ENCODE measurements at places on chromosomes 5 and 9.

DNA sequence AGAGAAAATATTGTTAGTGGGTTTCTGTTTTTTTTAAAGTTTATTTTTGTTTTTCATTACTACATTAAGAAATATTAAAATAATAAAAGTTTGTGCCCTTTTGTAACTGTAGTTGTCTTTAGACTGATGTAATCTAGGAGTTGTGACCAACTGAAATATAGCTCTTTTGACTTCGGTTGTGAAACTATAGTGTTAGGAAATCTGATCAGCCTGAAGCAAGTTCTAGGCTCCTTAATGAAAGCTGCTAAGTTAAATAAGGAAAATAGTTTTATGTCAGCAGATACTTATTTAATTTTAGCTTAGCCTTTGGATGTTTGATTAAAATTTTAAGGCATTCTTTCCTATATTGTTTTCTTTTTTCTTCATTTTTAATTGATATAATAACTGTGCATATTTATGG is 14.2 kb downstream of the AP3S1 start:
- DNase-seq, result no peak

DNA sequence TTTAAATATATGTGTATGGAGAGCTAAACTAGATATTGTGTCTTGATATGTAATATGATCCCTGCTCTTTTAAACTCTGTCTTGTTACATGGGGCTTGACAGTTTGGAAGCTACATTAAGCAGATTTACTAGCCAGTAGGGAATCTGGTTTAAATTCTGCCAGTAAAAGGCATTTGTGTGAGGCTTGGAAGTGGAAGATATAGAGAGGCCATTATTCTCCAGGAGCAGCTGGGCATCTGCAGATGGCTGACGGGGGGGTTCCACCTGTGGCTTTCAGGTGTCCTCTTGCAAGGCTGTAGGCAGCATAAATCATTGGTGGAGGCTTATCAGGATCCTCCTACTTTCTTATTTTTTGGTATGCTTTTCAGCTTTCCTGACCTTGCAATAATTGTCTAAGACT is 179.1 kb upstream of the FBXL7 start:
- DNase-seq, result no peak

GRCh38 chr5:92801911-92802310 is 779.1 kb downstream of the NR2F1-AS1 start:
- DNase-seq, result no peak

DNA sequence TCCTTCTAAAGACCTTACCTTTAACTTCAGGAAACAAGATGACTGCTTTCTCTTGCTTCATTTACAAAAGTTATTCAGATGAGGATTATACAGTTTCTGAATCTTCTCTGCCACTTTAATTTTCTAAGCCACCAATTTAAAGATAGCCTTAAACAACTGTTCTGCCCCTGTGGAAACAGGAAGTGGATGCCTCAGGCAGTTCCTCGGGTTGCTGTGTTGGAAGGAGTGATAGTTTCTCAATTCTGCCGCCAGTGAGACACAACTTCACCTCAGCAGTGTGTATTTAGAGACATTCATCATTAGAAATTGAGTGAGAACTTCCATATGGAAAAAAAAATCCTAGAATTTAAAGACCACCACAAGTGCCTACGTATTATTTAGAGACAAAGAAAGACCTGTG is 475.1 kb upstream of the WWC1 start:
- DNase-seq, result no peak

GRCh38 chr5:114223866-114224265 is 138.0 kb upstream of the KCNN2 start:
- no peak for DNase-seq
